ENCODE measurements at places on chromosomes 1 and 21.

DNA sequence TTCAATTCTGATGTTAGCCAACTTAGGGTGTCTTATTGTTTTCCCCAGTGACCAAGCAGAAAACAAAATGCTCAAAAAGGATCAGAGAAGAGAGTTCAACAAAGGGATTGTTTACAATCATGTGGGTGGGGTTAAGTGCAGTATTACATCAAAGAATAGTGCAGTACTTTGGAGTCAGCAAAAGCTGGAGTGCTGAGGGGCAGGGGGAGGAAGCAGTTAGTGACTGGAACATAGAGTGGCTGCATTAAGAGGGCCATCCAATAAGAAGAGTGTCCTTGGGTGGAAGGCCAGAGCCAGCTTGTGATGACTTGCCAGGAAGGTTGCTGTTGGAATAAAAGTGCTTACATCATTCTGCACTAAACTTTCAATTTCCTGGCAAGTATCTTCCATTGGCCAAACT lies 175.5 kb downstream of the CYYR1 start:
- no peak for DNase-seq

- no peak for DNase-seq
Measured at GRCh38 chr1:86754265-86754974, 50.0 kb downstream of the SH3GLB1 start.

- no peak for DNase-seq
Measured at GRCh38 chr1:230574502-230574901, 67.8 kb upstream of the COG2 start.

DNA sequence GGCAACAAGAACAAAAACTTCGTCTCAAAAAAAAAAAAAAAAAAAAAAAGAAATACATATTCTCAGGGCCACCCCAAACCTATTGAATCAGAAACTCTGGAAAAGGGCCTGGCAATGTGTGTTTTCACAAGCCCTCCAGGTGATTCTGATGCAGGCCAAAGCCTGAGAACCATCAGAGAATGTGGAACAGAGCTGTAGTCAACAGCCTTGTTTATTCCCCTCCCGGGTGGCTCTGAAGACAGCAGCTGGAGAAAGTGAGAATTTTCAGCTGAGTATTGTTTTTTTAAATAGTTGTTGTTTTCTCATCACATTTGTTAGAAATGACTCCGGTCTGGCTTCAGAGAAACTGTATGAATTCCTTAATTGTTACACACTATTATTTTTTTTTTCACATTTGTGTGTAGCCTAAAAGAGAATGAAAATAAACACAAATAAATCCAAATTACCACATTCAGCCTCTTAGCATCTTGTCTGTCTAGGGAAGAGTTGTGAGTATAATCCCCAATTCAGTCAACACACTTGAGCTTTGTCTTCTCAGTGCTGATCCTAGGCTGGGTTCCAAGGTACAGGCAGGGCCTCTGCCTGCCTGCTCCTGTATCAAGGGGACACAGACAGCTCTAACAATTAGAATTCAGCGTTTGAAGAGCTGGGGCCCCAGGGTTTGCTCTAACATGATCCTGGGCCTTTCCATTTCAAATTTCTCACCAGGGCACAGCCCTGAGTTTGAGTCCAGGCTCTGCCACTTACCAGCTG lies 6.6 kb upstream of the AZIN2 start:
- DNase-seq = no peak

GRCh38 chr1:48073798-48074530 lies 76.8 kb upstream of the TRABD2B start:
- DNase-seq = no peak

DNA sequence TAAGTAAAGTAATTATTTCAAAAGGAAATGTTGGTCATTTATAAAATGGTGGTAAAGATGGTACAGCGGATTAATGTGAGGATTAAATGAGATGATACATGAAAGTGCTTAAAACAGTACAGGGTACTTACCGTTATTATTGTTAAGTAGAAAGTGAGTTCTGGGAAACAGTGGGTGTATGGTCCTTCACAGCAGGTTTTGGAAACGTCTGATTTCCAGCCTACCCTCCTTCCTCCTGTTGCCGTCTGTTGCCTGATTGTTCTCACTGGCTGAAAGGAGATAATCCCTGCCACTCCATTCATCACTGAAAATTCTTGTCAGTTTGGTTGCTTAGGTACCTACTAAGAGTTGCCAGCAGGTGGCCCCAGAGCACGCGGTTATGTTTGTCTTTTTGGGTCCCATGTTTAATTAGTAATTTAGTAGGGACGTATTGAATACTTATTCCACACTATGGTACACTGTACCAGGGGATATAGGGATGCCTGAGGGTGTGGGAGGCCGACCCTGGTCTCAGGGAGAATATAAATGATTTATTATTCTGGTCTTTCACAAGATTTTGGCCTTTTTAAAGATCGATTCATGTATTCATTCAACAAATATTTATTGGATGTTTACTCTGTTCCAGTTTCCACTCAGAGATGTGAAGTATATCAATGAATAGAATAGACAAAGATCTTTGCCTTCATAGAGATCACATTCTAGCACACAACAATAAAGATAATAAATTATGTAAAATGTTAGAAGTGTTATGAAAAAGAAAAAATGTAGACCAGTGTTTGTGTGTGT lies 30.8 kb upstream of the RPTN start:
- DNase-seq = no peak

DNA sequence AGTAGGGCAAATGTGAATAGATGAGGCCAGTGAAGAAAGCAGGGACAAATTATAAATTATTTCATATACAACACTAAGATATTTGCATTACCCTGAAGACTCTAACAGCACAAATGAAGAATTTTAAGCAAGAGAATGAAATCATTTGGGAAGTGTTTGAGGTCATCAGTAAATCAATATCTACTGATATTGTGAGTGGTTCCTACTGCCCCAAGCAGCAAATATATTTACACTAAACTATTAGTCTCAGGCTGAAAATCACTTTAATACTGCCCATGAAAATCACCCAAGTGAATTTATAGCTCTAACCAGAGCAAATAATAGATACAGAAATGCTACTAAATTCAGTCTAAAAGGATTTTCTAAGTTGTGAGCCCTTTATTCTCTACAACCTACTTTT lies 163.6 kb downstream of the KCNT2 start:
- DNase-seq = no peak

DNA sequence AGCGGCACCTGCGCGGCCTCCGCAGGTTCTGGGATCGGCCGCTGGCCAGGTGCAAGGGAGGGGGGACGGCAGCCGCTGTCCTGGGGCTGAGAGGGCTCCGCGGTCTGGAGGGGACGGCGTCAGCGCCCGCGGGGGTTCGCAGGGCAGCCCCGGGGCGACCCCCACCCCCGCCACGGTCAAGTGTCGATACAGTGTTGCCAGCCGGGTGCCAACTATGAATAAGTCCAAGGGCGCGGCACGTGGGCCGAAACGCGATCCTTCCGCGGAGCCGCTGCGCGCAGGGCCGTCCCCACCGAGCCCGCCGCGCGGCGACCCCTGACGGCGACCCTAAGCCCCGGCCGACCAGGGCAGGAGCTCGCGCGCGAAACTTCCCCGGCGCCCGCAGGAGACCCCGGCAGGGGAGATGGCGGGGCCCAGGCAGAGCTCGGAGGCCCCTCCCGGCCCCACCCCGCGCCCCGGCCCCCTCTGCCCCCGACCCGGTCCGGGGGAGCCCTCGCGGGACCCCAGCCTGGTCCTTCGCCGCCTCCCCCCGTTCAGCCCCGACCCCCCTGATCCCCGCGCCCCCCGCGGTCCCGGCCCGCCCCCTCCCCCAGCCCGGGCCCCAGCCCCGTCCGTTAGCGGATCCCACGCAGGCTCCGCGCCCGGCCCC lies 586 bp upstream of the AGPAT3 start:
- no peak for DNase-seq

DNA sequence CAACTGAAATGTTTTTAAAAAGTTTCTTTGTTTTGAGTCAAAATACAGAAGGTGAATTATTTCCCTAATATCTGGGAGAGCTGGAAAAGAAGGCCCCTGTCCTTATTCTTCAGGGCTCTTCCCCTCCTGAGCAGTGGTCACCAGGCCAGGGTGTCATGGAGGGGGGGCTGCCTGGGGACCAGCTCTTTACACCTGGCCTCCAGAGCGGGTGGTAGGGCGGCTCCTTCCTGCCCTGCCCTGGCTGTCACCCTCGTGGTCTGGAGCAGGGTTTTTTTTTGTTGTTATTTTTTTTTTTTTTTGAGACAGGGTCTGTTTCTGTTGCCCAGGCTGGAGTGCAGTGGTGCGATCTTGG lies 6.6 kb downstream of the SKI start:
- DNase-seq = no peak

GRCh38 chr1:176384841-176385240 lies 78.1 kb upstream of the PAPPA2 start:
- DNase-seq = no peak

DNA sequence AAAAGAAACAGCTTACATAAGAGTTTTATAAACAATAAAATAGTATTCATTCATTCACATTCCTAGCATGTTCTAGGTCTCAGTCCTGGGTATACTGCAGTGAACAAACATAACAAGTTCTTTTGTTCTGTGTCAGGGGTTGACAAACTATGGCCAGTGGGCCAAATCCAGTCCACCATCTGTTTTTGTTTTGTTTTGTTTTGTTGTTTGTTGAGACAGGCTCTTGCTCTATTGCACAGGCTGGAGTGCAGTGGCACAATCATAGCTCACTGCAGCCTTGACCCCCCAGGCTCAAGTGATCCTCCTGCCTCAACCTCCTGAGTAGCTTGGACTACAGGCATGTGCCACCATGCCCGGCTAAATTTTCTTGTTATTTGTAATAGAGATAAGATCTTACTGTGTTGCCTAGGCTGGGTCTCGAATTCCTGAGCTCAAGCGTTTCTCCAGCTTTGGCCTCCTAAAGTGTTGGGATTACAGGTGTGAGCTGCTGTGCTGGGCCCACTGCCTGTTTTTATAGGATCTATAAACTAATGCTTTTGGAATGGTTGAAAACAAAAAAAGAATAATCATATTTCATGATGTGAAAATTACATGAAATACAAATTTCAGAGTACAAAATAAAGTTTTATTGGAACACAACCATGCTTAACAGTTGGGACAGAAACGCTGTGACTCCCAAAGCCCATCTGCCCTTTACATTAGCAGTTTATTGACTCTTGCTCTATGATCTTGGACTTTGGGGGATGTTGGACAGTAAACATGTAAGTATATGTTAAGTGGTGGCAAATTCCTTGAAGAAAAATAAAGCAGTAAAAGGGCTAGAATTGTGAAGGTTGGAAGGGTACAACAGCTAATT lies 17.9 kb downstream of the CAPZA1 start:
- DNase-seq = no peak

- DNase-seq = no peak
Measured at GRCh38 chr1:90782046-90782445, 64.9 kb upstream of the BARHL2 start.

DNA sequence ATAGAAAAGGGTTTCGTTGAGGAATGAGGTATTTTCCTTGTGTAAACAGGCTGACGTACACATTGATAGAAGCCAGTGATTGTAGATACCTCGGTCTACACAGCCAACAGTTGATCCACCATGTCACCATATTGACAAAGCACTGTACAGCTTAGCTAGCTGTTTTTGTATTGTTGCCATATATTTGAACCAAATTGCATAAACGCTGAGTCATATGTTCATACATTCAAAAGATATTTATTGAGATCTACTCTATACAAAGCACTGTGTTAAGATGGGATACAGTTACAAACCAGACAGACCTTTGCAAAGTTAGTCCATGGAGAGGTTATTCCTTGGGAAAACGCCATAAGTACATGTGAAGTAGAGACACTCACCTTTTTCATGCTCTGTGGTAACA lies 132.4 kb upstream of the ATP1B1 start:
- no peak for DNase-seq

DNA sequence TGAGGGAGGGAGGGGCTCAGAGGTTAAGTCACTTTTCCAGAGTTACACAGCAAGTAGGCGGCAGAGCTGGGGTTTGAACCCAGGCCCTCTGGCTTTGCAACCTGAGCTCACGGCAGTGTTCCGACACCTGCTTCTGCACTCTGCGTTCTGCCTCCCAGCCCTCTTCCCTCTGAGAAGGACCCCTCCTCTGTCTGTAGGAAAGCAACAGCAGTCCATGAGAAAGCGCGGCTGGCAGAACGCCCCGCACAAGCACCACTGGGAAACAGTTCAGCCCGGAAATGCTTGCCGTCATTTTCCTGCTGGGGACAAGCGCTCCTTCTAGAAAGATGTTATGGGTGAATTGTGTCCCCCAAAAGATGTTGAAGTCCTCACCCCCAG lies 241.1 kb downstream of the NPHP4 start:
- DNase-seq = no peak

GRCh38 chr1:41486371-41487125 lies 2.1 kb upstream of the EDN2 start:
- DNase-seq = no peak

- no peak for DNase-seq
Measured at GRCh38 chr1:97245682-97246081, 524.1 kb downstream of the PTBP2 start.

DNA sequence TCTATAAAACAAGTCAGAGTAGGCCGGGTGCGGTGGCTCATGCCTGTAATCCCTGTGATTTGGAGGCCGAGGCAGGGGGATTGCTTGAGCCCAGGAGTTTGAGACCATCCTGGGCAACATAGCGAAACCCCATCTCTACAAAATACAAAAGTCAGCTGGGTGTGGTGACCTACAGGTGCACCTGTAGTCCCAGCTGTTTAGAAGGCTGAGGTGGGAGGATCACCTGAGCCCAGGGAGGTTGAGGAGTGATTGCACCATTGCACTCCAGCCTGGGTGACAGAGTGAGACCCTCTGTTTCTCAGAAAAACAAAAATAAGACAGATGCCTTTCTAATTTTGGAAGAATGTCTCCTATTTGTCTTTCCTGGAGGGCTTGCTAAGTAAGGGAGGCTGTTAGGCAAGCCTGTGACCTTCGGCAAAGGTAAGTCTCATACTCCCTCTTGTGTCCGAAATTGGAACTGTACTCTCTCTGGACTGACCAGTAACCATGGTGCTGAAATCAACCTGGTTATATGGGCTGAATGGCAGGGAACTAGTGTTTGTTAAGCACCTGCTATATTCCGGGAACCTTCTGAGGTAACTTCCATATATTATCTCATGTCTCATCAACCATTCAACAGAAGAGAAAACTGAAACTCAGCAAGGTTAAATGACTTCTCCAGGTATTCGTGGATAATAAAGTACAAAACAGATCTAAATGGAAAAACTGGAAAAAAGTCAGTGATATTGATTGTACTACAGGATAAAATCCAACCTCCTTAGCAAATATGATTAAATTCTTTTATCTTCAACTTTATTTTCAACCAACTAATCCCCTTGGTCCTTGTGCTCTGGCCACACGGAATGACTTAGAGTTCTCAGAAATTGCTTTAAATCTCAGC lies 11.8 kb upstream of the RAB3B start:
- DNase-seq = no peak

- DNase-seq = no peak
Measured at GRCh38 chr21:15517394-15517793, 212.4 kb upstream of the USP25 start.

DNA sequence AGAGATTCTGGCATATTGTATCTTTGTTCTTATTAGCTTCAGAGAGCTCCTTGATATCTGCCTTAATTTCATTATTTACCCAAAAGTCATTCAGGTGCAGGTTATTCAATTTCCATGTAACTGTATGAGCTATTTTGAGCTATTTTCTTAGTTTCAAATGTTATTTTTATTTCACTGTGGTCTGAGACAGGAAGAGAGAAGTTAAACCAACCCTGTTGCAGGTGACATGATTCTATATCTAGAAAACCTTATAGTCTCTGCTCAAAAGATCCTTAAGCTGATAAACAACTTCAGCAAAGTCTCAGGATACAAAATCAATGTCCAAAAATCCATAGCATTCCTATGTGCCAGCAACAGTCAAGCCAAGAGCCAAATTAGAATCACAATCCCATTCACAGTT lies 1644.0 kb upstream of the B3GALT2 start:
- no peak for DNase-seq

GRCh38 chr1:109269212-109269980 lies 13.5 kb downstream of the PSRC1 start:
- DNase-seq = no peak

- no peak for DNase-seq
Measured at GRCh38 chr1:246876431-246876830, 55.3 kb downstream of the AHCTF1 start.

Data from cortex of kidney (tissue), 1 donor.